Stimulated activated CD4-positive, alpha-beta T cell treated with anti-CD3 and anti-CD28 coated beads, Interleukin-1b, Interleukin-23, amount 100 ng/mL, for 4 hours (primary cell): ENCODE measurements at places on chromosomes 2 and 18.

- DNase-seq: no peak
Observed at GRCh38 chr2:174673876-174674275, 76.3 kb upstream of the WIPF1 start.

- DNase-seq: no peak
Observed at GRCh38 chr2:71459084-71459431, 5.7 kb downstream of the DYSF start.

DNA sequence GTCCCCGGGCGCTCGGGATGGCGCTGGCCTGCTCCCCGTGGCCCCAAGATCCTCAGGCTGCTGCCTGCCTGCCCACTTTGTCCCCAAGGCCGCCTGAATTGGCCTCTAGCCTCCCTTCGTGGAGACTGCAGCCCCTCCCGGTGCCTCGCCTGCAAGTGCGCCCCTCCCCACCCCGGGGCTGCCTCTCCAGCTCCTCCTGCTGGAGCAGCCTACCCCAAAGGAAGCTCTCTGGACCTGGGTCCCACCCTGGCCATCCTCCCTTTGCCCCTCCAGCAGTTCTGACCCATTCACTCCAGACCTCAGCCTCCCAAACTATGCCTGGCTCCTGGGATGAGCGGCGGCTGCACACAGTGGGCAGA lies 6.2 kb downstream of the ESPNL start:
- DNase-seq: no peak

DNA sequence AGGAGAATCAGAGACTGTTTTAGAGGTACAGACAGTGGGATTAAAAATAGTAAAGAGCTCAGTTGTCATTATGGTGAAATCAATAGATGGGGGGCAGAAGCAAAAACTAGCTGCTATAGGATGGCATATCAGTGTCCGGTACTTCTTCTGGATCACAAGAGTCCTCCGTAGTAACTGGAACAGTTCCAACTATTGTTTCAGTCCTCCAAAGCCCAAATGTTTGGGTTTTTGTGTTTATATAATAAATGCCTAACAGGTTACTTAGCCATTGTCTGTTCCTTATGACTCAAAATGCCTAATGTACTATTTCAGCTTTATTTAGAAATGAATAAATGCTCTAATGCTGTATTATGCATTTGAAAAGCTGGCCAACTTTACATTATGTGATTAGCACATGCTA lies 401.2 kb downstream of the PTH2R start:
- DNase-seq: no peak

DNA sequence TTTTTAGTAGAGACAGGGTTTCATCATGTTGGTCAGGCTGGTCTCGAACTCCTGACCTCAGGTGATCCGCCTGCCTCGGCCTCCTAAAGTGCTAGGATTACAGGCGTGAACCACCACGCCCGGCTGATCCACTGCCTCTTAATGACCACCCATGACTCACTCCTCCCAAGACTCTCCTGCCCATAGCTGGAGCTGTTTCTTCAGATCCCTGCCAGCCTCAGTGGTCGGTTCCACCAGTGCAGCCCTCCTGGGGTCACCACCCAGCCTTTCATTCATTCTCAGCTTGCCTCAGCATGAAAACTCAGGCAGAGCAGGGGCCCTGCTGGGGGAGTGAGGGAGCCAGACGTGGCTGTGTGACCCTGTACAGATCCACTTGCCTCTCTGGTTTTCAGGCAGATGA lies 12.5 kb downstream of the KCNIP3 start:
- no peak for DNase-seq

- no peak for DNase-seq
Observed at GRCh38 chr2:37412231-37412630, 67.8 kb downstream of the QPCT start.

GRCh38 chr2:3173031-3173430 lies 204.6 kb downstream of the EIPR1 start:
- no peak for DNase-seq

GRCh38 chr2:124668161-124668560 lies 643.1 kb downstream of the CNTNAP5 start:
- no peak for DNase-seq

GRCh38 chr2:147976102-147976501 lies 44.4 kb downstream of the ORC4 start:
- no peak for DNase-seq

DNA sequence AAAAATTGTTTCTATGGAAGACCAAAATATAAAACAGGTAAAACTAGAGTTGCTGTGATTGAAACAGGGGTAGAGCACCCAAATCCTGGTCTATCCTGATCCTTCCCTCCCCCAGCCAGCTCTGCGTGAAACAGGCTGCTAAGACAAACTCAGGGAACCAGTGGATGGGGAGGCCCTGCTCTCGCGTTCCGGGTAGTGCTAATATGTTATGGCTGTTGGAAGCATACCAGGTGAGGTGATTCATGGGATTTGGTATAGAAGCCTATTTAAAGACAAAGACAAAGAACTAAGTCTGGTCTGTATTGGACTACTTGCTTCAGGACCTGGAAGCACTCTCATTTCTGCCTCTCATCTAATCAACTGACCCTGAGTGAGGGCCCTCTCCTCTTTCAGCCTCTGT lies 63.0 kb upstream of the CCBE1 start:
- DNase-seq: no peak

DNA sequence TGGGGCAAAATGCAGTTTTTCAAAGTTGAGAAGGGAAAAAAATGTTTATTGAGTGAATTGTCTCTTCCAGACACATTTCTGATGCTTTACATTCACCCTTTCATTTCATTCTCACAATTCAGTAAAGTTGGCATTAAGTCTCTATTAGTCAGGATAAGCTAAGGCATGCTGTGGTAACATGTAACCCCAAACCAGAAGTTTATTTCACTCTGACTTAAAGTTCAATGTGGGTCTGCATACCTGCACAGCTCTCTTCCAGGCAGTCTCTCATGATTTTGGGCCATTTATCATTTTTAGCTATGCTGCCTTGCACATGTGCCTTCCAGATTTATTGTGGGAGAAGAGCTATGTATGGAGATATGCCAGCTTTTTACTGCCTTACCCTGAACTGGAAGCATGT lies 48.0 kb downstream of the DDX18 start:
- no peak for DNase-seq

DNA sequence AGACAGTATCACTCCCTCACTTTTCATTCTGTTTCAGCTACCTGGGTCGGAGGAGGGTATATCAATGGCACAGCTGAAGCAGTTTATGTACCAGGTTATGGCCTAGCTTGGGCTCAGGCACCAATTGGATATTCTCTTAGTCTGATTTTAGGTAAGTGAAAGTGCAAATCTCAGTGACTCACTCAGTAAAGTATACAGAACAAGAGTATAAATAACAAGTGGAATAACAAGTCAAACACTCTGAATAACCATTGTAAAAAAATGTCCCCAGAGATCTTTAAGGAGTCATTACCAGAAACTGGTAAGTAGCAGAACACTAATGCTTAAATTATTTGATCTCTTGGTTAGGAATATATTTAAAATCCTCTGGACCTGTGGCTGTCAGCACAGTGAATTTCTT lies 5.7 kb downstream of the SLC5A7 start:
- no peak for DNase-seq
